ENCODE measurements at places on chromosomes 11 and 22.

- DNase-seq: no peak
Observed at GRCh38 chr11:86197448-86197847, 47.1 kb upstream of the EED start.

GRCh38 chr11:75474878-75475766 is 42.1 kb upstream of the KLHL35 start:
- no peak for DNase-seq

- DNase-seq: no peak
Observed at GRCh38 chr11:125645871-125646270, 20.9 kb downstream of the CHEK1 start.

DNA sequence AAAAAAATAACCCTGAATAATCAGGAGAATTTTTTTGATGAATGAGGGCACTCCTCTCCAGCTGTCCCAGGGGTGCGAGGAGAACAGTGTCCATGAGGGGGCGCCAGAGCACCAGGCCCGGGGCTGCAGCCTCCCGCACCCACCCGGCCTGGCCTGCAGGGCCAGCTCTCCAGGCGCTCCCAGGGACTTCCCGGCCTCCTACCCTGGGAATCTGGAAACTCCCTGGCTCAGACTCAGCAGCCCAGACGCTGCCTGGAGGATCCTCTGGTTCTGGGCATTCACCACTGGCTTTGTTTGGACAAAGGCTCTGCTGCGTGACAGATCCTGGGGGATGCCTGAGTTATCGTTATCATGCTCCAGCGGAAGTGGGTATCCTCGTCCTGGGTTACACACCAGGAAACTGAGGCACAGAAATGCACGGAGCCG is 31.0 kb downstream of the MCM5 start:
- no peak for DNase-seq

DNA sequence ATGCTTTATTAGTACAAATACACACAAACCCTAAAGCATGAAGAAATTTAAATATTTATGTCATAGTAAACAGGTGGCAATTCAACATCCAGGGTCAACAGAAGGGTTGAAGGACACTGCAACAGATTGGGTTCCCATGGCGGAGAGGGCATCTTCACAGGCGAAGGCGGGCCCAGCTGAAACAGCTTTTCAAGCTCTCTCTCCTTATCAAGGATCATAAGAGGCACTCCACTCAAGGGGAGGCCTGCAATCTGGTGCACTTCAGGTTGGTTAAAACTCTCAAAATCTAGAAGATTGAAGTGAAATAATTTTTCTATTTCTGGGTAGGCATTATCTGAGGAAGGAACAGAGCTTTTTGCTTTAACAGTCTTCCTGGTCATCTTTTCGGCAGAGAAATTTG is 16.8 kb upstream of the SLC22A8 start:
- no peak for DNase-seq

- DNase-seq: no peak
Observed at GRCh38 chr11:125947419-125948277, 1.8 kb downstream of the VSIG10L2 start.

DNA sequence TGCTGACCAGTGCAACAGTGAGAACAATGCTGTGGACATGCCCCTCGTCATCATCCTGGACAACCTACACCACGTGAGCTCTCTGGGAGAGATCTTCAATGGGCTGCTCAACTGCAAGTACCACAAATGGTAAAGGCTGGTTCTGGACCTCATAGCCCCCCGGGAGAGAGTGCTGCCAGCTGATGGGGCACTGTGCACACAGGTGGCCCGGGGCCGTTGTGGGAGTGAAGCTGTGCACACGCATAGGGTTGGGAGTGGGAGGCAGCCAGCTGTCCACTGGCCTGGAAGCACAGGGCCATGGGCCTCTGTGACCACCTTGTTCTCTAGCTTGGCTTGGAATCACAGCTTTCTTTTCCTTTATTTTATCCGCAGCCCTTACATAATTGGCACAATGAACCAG is 57.0 kb downstream of the DBX1 start:
- DNase-seq: no peak

DNA sequence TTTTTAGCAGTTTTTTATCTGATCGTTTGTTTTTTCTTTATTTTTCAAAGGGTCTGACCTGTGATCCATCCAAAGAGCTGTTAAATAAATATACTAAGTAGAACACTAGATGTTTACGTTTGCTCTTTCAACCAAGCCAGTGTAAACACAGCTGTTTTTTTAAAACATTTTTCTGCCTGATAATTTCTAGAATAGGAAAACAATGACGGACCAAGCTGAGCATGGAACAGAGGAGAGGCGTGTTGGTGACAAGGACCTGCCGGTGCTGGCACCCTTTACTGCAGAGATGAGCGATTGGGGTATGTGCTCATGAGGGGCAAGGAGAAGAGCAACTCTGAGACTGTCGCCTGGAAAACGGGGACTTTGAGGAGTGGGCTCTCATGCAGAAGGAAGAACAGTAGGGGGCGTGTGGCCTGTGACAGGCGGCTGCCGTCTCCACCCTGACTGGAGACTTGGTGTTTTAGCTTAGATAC is 28.6 kb upstream of the PANX2 start:
- no peak for DNase-seq

DNA sequence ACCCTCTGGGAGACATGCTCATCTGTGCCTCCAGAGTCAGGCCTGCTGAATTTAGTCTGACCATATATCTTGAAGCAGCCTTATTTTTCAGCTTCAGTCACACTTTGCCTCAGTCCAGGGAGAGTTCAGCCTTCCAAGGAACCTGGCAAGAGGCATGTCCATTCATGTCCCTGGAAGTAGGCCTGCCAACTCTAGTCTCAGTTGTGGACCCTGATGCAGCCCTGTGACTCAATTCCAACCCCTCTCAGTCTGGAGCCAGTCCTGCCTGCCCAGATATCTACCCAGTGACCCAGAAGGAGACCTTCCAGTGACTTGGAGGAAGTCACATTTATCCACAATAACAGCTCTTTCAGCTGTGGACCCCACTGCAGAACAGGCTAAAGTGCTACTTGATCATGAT is 566.6 kb downstream of the TMEM135 start:
- no peak for DNase-seq

- no peak for DNase-seq
Observed at GRCh38 chr11:1139441-1140083, 18.2 kb upstream of the MUC5AC start.

DNA sequence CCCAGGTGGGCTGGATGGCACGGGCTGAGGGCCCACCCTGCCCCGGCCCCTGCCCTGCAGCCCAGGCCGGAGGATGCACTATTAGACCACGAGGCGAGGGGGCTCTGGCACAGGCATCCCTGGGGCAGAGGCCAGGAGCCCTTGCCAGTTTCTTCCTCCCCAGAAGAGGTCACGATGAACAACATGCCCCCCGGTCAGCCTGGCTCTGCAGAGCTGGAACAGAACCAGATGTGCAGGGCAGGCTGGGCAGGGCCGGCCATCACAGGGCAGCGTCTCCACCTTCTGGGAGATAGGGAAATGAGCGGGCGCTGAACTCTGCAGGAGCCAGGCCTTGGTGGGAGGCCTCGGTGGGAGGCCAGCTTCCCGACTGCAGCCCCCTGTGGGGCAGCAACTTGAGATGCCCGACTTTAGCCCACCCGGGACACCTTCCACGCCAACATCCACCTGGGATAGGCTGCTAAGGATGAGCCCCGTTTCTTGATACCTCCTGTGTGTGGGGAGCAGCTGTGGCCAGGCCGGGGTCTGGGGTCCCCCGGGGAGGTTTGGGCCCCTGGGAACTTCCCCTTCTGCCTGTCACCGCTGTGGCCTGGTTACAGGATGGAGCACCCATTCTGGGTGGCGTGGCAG is 21.8 kb upstream of the GNB1L start:
- no peak for DNase-seq

GRCh38 chr22:30841273-30841672 is 127.3 kb downstream of the MORC2 start:
- no peak for DNase-seq

GRCh38 chr11:44628730-44629700 is 63.6 kb downstream of the CD82 start:
- no peak for DNase-seq

- no peak for DNase-seq
Observed at GRCh38 chr11:22342211-22343031, 4.2 kb downstream of the SLC17A6 start.

GRCh38 chr11:1916132-1916985 is 3.1 kb upstream of the TNNT3 start:
- DNase-seq: no peak

GRCh38 chr22:43876866-43877509 is 14.7 kb upstream of the SULT4A1 start:
- DNase-seq: no peak

GRCh38 chr11:131912134-131912533 is 541.7 kb downstream of the NTM start:
- no peak for DNase-seq

- DNase-seq: no peak
Observed at GRCh38 chr22:43948836-43949406, 6.3 kb upstream of the SAMM50 start.

GRCh38 chr11:47331454-47332302 is 20.8 kb downstream of the MYBPC3 start:
- DNase-seq: no peak

GRCh38 chr22:42300259-42301076 is 30.0 kb upstream of the TCF20 start:
- DNase-seq: no peak

DNA sequence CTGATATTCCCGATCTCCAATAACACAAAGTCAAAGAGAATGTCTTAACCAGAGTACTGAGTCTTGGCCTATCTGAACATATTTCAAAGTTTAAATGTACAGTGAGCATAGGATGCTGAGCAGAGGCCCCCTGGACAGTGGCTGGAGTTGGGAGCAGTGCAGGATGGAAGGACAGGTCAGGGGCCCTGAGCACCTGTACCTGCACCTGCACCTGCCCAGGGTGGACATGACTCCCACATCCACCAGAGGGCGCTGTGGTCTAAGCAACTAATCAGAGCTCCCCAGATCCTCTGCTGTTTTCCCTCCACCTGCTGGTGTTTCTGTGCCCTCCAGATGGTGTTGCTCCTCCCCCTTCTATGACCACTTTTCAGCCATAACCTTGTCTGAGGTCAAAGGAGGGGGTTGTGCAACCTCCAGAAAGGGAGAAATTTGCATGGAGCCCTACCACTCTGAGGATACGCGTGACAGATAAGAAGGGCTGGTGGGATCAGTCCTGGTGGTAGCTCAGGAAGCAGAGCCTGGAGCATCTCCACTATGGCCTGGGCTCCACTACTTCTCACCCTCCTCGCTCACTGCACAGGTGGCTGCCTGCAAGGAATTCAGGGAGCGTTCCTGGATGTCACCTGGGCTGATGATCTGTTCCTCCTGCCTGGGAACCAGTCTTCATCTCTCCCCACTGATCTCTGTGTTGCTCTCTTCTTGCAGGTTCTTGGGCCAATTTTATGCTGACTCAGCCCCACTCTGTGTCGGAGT is 49.1 kb upstream of the VPREB1 start:
- no peak for DNase-seq

DNA sequence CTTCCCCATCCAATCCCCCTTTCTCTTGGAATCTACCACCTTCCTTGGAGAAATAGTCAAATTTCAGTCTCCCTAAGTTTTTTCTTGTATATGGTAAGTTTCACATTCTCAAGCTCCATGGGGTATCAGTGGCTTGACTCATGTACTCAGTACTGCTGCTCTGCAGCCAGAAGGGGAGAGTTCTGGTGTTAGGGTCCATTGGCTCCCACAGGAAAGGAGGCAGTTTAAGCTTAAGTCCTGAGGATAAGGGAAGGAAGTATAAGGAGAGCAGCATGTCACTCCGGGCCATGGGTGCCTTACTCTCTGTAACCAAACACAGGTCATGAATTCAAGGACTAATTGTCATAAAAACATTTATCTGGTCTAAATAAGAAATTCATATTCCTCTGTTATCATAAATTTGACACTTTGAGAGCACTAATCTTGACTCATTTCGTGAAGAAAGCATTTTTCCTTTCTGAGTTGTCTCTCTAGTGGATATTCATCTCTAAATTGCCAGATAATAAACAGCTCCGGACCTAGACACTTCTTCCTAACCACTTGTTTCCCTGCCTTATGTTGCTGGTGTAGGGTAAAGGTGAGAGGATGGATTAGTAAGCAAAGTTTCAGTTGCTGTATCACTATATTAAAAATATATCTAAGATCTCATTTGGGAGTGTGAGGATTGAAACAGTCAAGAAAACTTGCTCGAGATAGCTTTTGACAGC is 20.1 kb upstream of the SORL1 start:
- DNase-seq: no peak

- no peak for DNase-seq
Observed at GRCh38 chr11:19715373-19715772, 2.7 kb downstream of the NAV2 start.

DNA sequence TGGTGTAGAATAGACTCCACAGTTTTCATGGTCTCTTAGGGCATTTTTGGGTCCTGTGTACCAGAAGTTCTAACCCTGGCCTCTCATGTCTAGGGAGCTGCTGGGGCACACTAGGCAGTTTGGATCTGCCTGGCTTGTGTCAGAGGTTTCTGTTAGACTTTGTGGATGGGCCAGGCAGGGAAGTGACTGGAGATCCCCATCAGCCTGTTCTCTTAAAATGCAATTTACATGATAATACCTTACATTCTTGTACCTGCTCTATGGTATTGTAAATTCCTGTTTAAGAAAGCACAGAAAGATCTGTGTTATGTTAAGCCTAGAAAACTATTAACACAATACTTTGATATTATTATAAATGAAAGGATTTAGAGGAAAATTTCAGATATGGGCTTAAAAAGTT is 104.0 kb downstream of the ARHGAP42 start:
- no peak for DNase-seq

- DNase-seq: no peak
Observed at GRCh38 chr11:79258576-79258975, 182.3 kb downstream of the TENM4 start.

DNA sequence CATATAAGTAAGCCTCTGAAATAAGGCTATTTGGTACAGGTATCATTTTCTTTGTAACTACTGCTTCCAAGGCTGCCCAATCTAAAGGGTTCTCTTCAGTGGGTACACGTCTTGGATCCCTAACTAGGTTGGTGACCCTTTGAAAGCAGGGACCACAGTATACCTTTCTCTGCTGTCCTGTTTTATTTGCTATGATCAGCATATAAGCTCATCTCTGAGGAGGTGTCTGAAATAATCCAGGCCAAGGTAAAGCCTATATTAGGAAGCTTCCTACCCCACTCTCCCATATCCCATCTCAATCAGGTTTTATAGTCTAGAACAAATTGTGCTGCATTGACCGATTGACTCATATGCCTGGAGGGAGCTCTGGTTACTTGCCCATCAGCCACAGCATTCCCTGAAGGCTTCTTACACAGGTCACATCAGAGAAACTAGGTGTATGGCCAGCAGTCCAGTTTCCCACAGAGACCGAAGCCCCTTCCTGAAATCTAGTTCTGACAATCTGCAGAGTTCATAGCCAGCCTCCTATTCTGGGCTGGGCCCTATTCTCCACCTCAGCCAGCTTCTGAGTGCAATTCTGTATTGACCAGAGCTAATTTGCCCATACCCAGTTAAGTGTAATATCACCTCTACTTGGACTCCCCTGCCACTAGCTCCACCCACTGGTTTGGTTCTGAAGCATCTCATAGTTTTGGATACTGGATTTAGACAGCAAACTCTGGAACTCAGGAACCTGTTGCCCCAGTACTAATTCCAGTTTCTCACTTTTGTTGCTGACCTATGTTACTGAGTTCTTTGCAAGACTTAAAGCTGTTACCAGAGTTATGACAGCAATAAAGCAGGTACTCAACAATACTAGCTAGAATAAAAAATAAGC is 62.1 kb upstream of the ARHGAP20 start:
- no peak for DNase-seq

GRCh38 chr11:123507043-123507442 is 77.0 kb downstream of the GRAMD1B start:
- DNase-seq: no peak

Data from cortex of kidney (tissue), 1 donor.